ENCODE measurements at places on chromosomes 2 and 18. TPM values are rescaled to one million over a fixed set of nuclear protein-coding genes. Genes with fewer than 3 reads are reported as not detected.
A peak's percentile ranks its signal among the peaks of the same experiment; 100 is the strongest.

DNA sequence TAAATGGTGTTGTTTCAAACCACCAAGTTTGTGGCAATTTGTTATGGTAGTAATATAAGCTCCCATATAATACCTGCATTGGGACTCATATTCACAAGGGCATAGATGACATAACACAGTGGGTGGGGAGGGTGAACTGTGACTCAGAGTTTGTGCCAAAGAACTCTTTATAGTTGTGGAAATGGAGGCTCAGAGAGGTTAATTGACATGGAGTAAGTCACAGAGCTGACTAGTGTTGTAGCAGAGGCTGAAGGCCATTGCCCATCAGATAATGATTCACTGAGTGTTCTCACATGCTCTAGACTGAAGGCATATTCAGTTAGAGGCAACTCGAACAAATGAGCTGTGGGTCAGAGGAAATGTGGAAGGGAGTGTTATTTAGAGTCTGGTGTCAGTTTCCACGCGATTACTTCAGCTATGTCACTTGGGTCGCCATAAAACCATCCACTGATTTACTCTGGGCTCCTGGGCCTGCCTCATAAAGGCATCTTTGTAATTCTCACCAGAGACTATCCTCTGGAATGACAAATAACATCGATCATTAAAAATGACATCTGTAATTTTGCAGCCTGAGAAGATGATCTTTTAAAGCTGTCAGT lies 264.7 kb downstream of the CCDC85A start:
- DNase-seq = peak; percentile 33
- H3K27ac ChIP-seq = no peak overlapping the region
- H3K27me3 ChIP-seq = no peaks in the 10 kb centered on the region
- H3K4me1 ChIP-seq = peaks cover 13% of the 10 kb centered on the region
- H3K36me3 ChIP-seq = no peaks in the 10 kb centered on the region
- no peak overlapping the region for H3K4me3 ChIP-seq

DNA sequence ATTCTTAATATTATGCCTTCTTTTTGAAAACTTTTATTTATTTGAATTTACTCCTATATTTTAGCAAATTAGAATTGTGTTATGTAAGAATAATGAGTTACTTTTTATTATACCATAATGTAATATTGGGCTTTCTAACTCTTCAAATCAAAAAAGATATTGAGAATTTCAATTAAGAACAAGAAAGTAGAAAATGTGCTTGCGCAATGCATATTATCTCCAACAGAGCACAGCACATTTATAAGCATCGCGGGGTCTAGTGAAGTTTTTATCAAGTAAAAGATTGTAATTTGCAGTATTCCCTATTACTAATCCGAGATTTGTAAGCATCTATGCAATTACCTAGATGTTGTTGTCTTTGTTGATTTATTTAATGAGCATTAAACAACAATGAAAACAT lies 829.1 kb upstream of the CNTNAP5 start:
- no peak for DNase-seq
- H3K4me3 ChIP-seq = no peak overlapping the region
- H3K4me1 ChIP-seq = no peaks in the 10 kb centered on the region
- H3K27ac ChIP-seq = no peak overlapping the region

RNF181 gene
- total RNA-seq = 170 TPM

DNA sequence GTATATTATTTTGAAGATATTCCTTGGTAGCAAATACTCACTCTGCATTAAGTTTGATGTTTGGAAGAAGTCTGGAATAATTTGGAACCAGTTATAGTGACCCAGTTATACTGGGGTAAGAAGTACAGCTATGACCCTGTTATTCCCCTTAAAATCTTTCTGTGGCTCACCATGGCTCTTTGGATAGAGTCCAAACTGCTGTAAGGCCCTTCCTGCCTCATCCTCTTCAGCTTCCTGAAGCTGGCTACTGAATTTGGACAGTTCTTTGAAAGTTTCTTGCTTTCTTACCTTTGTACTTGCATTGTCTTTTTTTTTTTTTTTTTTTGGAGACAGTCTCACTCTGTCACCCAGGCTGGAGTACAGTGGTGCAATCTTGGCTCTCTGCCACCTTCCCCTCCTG lies 85.6 kb downstream of the ABI2 start:
- no peak overlapping the region for H3K4me3 ChIP-seq
- no peak for DNase-seq
- H3K27ac ChIP-seq = peak overlapping the region; percentile 38
- peaks cover 33% of the 10 kb centered on the region for H3K36me3 ChIP-seq

- H3K27me3 ChIP-seq = peaks cover 2% of the 10 kb centered on the region
- DNase-seq = no peak
- no peak overlapping the region for H3K4me3 ChIP-seq
- H3K27ac ChIP-seq = no peak overlapping the region
- H3K4me1 ChIP-seq = peaks cover 19% of the 10 kb centered on the region
- H3K36me3 ChIP-seq = no peaks in the 10 kb centered on the region
These were observed 206.2 kb downstream of the VAPA start for GRCh38 chr18:10119991-10120390.

GRCh38 chr18:49682173-49682802 lies 120.4 kb downstream of the LIPG start:
- DNase-seq = no peak
- H3K4me3 ChIP-seq = no peak overlapping the region
- H3K27me3 ChIP-seq = no peaks in the 10 kb centered on the region
- no peaks in the 10 kb centered on the region for H3K36me3 ChIP-seq
- peaks cover 12% of the 10 kb centered on the region for H3K4me1 ChIP-seq
- peak overlapping the region; percentile 9 for H3K27ac ChIP-seq

GRCh38 chr2:229774237-229774636 lies 59.9 kb upstream of the DNER start:
- H3K4me1 ChIP-seq = no peaks in the 10 kb centered on the region
- no peak overlapping the region for H3K4me3 ChIP-seq
- no peak overlapping the region for H3K27ac ChIP-seq
- H3K36me3 ChIP-seq = peaks cover 44% of the 10 kb centered on the region
- DNase-seq = no peak

MEMO1 gene
- 49.5 TPM for total RNA-seq

DNA sequence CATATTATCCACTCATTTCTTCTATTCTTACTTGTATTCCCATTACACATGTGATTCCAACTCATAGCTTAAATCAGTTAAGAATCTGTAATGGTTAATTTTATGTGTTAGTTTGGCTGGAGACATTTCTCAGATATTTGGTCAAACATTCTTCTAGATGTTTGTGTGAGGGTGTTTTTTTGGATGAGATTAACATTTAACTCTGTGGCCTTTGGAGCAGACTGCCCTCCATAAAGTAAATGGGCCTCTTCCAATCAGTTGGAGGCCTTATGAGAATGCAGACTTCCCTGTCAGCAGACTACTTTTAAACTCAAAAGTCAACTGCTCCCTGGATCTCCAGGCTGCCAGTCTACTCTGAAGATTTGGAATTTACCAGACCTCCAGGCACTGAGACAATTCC lies 976.8 kb upstream of the ACVR2A start:
- DNase-seq = no peak
- H3K27me3 ChIP-seq = no peaks in the 10 kb centered on the region
- no peak overlapping the region for H3K27ac ChIP-seq
- H3K4me1 ChIP-seq = peaks cover 7% of the 10 kb centered on the region
- H3K4me3 ChIP-seq = no peak overlapping the region

FOXI3 gene
- not detected for total RNA-seq

DNA sequence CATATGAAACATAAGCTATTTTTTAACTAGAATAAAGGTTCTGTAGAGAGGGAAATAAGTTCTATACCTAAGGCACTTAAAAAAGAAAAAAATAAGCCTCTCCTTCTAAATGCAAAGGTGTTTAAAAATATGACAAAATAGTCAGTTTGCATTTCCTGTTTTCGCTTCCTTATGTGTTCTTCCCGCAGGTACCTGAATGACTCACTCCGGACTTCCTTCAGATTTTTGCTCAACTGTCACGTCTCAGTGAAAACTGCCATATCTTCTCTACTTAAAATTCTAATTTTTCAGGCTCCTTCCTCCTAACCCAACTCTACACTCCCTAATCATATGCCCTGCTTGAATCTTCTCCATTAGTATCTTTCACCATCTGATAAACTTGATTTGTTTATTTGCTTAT lies 1333.1 kb downstream of the LRP1B start:
- no peaks in the 10 kb centered on the region for H3K27me3 ChIP-seq
- H3K4me3 ChIP-seq = no peak overlapping the region
- DNase-seq = peak; percentile 60
- no peaks in the 10 kb centered on the region for H3K36me3 ChIP-seq
- peaks cover 8% of the 10 kb centered on the region for H3K4me1 ChIP-seq

MPP4 gene
- 0.52 TPM for total RNA-seq

GRCh38 chr2:28432362-28432761 lies 39.7 kb downstream of the FOSL2 start:
- no peak overlapping the region for H3K4me3 ChIP-seq
- no peak for DNase-seq
- peaks cover 15% of the 10 kb centered on the region for H3K4me1 ChIP-seq
- H3K36me3 ChIP-seq = no peaks in the 10 kb centered on the region

GPC1 gene
- 56.7 TPM for total RNA-seq

DNA sequence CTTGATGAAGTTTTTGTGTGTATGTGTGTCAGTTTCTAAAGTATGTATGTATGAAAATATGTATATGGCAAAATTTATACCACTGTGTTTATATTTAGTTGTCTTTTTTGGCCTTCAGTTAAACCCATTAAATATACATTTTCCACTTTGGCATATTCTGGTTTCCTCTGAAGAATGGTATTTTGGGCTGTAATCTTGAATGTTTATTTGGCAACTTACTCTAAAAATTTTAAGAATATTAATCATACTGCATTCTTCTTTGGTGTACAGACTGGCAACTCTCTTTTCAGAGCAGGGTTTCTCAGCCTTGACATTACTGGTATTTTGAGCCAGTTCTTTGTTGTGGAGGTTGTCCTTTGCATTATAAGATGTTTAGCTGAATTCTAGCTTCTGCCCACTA lies 27.9 kb upstream of the CCBE1 start:
- no peaks in the 10 kb centered on the region for H3K27me3 ChIP-seq
- H3K4me1 ChIP-seq = peaks cover 40% of the 10 kb centered on the region
- no peak overlapping the region for H3K4me3 ChIP-seq
- no peak overlapping the region for H3K27ac ChIP-seq

DNA sequence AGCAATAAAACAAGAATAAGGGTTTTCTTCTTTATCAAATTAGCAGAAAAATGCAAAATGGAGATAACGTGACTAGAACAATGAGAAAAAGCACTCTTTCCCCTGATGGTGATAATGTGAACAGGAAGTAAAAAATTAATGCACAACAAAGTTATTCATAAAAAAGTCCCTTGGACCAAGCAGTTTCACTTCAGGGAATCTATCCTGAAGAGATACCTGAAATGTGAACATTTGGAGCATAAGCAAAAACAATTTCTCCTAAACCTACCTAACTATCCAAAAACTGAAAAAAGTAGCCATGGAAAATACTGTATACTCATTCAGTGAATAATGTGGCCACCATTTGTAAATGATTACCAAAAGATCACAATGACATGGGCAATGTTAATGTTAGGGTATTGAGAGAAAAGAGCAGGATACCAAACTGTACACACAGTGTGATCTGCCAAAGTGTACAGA lies 48.7 kb downstream of the TRIP12 start:
- H3K27ac ChIP-seq = no peak overlapping the region
- peaks cover 22% of the 10 kb centered on the region for H3K36me3 ChIP-seq
- no peak for DNase-seq
- no peak overlapping the region for H3K4me3 ChIP-seq

DNA sequence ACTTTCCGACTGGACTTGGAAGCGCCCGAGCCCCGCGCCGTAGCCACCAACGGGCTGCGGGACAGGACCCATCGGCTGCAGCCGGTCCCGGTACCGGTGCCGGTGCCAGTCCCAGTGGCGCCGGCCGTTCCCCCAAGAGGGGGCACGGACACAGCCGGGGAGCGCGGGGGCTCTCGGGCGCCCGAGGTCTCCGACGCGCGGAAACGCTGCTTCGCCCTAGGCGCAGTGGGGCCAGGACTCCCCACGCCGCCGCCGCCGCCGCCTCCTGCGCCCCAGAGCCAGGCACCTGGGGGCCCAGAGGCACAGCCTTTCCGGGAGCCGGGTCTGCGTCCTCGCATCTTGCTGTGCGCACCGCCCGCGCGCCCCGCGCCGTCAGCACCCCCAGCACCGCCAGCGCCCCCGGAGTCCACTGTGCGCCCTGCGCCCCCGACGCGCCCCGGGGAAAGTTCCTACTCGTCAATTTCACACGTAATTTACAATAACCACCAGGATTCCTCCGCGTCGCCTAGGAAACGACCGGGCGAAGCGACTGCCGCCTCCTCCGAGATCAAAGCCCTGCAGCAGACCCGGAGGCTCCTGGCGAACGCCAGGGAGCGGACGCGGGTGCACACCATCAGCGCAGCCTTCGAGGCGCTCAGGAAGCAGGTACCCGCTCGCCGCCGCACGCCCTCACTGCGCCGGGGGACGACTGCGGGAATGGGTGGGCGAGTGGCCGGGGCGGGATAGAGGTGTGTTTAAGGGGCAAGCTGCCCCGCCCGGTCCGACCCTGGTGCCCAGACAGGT lies 713 bp downstream of the ATOH8 start:
- peak overlapping the region; percentile 67 for H3K4me3 ChIP-seq
- peaks cover 44% of the 10 kb centered on the region for H3K27me3 ChIP-seq

C2orf66 gene
- 0.51 TPM for total RNA-seq

DNA sequence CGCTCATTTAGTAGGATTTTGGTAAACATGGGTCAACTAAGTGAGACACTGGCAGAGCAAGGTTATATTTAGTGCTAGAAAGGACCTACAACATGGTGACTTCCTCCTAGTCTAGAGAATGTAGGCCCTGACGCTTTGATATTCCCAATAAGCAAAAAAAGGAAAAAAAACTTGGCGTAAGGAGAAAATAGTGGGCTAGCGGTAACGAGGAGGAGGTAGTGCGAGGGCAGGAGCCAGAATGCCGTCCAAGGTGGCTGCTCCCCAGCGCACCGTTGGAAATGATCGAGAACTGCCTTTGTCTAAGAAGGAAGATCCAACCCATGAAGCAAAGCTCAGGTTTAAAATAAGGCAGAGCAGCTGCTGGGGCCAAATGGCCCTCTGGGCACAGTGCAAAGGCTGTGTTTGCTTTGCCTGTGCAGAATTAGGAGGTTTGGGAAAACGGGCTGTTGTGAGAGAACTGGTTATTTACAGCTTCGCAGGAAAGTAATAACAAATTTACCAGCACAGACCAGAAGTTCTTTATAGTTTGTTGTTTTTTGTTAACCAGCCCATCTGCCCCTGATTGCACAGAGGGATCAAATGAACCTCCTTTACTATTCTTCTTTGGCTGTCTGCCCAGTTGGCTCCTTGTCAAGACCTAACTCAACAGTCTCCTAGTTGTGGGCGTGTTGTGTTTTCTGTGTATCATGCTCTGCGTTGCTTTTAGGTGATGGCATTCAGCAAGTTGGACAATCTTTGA lies 86.6 kb downstream of the ITGB1BP1 start:
- H3K27me3 ChIP-seq = no peaks in the 10 kb centered on the region
- DNase-seq = peak; percentile 98
- H3K4me1 ChIP-seq = peaks cover 59% of the 10 kb centered on the region

GRCh38 chr2:72828840-72829507 lies 3.1 kb upstream of the EXOC6B start:
- 0 out of 2 replicates have a peak overlapping the region, but pooled peaks have one; percentile 64 for H3K27ac ChIP-seq
- DNase-seq = no peak
- peaks cover 40% of the 10 kb centered on the region for H3K4me1 ChIP-seq
- no peaks in the 10 kb centered on the region for H3K36me3 ChIP-seq

- no peaks in the 10 kb centered on the region for H3K27me3 ChIP-seq
- DNase-seq = peak; percentile 7
- peaks cover 21% of the 10 kb centered on the region for H3K4me1 ChIP-seq
These were observed 91.2 kb downstream of the NCKAP5 start for GRCh38 chr2:133476931-133477615.
